ENCODE measurements at places on chromosomes 3 and 15.

- no peak for DNase-seq
These were observed 5.9 kb downstream of the LMCD1 start for GRCh38 chr3:8507496-8507895.

DNA sequence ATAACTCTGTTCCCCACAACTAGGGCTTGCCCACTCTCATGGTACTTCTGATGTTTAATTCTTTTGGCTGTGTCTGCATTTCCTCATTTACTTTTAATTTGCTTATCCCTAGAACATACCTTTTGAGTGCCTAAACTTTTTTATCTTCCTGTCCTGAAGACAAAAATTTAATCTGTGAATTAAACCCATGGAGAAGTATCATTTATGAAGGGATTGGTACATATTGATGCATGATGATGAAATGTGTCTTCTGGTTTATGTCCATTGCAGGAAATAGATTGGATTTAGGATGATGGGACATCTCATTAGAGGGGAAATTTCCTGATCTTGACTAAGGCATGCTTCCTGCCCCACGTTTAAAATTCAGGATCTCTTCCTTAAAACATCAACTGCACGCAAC lies 109.5 kb downstream of the PGPEP1L start:
- DNase-seq: no peak

GRCh38 chr15:63111481-63111880 lies 10.2 kb upstream of the LACTB start:
- DNase-seq: no peak

- DNase-seq: no peak
These were observed 163.6 kb downstream of the ECT2 start for GRCh38 chr3:172913911-172914655.
